Foreskin keratinocyte (primary cell): ENCODE measurements at places on chromosomes 5 and 9.
A peak's percentile ranks its signal among the peaks of the same experiment; 100 is the strongest.

GRCh38 chr9:99074902-99075245 lies 30.0 kb upstream of the TGFBR1 start:
- DNase-seq, result no peak

GRCh38 chr5:36367524-36367923 lies 65.8 kb upstream of the RANBP3L start:
- no peak for DNase-seq

DNA sequence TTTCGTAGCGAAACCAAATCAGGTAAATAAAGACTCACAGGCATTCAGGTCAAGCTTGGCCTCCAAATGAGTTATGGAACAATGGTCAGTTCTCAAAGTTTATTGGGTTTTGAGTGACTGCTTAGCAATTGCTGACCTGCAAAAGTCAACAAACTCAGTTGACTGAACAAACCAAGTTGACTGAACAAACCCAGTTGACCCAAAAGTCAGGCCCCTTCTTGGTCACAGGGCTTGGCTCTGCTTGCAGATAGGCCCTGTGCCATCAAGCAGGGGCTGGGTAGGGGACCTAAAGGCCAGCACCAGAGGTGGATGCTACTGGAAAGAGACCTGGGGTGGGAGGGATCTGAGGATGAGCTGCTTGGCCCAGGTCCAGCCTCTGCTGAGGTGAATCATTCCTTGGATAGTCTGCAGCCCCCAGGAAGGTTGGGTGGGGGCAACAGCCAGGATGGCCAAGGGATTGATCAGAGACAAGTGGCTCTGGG lies 64.6 kb downstream of the GADD45G start:
- DNase-seq, result no peak

- no peak for DNase-seq
Observed at GRCh38 chr9:72322259-72322658, 42.7 kb downstream of the ZFAND5 start.

DNA sequence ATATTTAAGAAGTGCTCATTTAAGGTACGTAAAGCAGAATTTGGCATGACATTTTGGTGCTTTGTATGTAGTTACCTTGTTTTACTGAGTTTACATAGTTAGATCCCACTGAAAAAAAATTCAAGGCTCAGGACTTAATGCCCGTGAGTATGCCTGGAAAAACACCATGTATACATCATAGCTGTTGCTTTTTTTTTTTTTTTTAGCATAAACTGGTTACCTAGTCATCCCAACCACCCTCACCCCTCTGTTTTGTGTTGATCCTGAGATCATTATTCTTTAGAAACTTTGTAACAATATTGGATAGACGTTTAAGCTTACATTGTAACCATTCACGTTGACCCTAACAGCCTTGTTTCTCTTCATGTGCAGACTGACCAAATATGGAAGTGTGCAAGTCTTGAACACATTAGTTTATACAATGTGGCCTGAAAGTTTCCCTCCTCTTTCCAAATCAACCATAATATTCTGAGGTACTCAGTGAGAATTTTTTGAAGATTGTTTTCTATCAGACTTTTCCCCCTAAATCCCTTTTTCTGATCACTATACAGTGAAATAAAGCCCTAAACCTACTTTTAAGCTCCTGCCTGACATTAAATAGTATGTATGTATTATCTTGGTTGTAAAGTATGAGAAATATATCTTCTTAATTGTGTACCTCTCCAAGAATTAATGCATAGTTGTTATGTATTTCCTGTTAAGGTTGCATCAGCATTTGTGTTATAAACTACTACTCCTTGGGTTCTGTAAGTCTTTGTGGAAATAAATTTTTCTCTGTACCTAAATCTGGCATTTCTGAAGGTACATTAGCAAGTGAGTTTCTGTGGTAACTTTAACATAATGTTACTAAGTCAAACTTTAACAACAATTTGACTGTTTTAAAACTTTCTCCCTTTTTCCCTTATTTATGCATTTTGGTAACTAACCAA lies 4.4 kb downstream of the RABGAP1 start:
- no peak for DNase-seq

DNA sequence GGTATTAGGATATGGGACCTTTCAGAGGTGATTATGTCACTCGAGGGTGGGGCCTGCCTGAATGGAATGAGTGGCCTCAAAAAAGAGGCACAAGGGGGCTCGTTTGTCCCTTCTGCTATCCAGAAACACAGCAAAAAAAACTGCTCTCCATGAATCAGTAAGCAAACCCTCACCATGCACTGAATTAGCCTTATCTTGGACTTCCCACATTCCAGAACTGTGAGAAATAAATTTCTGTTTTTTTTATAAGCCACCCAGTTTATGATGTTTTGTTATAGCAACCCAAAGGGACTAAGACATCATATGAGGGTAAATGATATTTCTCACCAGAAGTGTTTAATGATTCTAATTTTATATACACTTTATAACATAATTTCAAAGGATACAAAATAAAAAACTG lies 476.6 kb upstream of the EDIL3 start:
- DNase-seq, result no peak

- no peak for DNase-seq
Observed at GRCh38 chr5:175855041-175855720, 16.2 kb upstream of the CPLX2 start.

DNA sequence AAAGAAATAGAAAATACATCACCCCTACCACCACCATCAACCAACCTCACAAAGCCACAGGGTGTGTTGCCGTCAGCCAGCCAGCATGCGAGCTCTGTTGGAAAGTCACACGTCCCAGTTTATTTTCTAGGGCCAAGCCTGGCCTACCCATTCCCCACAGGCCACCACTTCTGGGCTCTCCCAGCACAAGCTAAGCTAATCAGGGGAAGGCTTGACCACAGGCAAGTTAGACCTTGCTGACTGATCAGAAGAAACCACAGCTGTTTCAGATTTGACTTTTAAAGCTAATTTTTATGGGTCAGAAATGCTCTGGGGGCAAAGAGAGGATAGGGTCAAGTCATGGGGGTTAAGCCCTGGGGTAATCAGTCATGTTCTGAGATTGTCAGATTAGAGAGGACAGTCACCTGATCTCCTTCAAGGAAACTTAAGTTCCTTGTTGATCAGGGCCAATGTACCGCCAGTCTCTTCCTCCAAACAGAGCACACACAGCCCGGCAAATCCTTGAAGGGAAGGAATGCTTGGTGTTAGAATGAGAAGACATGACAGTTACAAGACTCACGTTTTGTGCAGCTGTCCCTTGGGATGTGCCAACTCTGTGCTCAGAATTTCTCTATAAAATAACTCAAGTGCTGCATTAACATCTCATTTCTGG lies 7.6 kb downstream of the SHB start:
- DNase-seq, result no peak

DNA sequence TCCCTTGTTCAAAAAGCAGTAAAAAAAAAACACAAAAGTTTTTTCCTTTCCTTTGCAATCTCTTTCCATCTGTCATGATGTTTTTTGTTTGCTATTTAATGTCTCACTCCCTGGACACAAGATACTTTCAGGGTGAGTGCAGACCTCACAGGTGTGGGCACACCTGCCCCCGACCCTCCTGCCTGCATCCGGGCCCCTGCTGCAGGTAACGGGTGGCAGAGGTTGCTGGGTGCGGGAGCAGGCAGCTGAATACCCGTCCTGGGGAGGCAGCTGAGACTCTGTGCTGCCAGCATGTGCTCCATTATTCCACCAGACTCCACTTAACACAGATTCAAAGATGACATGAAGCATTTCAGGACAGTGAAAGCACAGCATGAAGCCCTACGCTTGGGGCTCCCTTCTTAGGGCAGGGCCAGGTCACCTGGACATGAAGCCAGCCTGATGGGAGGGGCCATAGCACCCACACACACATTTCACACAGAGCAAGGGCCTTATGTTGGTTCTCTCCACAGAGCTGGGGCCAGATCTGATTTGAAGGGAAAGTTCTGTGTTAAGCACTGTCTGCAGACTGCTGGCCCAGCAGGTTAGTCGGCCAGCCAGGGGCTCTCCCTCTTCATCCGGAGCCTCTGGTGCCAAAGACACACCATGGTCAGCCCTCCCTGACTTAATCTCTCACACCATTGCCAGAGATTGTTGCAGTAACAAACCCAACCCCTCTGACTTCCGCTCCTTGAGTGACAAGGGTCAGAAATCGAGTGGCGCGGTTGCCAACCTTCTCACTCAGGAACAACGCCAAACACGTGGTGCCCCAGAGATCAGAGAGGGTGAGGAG lies 13.0 kb downstream of the NEK6 start:
- no peak for DNase-seq

DNA sequence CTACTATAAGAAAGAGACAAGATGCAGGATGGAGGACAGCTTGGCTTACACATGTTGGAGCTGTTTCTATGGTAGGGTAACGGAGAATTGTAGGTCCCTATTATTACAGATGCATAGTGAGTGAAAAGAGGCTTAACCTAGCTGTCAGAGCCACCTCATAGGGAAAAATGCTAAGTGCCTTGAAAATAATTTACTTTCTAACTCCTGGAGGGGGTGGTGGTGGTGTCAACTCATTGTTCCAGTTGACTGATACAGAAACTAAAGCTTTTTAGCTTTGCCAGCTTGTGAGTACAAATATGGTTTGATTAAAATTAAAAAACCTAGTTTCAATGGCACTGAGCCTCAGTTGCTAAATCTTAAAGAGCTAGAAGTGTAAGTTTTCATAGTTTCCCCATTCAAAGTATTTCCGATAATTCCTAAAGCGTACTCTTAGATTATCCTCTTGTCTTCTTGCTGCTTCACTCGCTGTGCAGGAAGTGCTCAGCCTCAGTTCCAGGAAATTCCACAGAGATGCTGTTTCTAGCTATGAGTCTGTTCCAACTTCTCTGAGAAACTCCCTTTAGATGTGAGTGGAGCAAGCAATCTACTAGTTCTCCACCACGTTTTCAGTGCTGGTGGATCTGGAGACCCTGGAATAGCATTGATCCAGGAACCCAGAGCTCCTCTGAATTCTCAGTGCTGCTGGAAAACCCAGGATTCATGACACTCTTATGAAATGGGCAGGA lies 265.2 kb downstream of the DMAC1 start:
- DNase-seq, result no peak

- DNase-seq, result no peak
Observed at GRCh38 chr5:20605732-20606525, 617.9 kb upstream of the CDH18 start.

DNA sequence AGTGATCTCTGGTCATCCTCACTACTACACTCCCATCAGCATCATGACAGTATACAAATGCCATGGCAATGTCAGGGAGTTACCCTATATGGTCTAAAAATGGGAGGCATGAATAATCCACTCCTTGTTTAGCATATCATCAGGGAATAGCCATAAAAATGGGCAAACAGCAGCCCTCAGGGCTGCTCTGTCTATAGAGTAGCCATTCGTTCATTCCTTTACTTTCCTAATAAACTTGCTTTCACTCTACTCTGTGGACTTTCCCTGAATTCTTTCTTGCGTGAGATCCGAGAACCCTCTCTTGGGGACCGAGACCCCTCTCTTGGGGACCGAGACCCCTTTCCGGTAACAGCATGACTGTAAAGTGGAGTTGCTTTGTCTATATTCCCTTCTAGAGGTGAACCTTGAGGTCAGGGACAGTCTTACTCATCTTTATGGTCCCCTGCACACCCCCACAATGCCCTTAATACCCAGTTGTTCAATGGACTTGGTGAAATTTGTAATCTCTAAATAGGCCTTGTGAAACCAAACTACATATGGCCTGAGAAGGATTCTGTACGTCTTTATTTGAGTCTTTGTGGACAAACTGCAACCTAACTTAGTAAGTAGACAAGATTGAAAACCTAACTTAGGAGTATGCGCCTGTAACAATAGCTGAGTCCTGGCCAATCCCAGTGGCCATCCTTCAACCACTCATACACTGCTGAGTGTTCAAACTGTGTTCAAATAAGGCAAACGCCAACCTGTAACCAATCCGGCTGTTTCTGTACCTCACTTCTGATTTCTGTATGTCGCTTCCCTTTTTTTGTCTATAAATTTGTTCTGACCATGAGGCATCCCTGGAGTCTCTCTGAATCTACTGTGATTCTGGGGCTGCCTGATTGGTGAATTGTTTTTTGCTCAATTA lies 32.3 kb upstream of the UBTD2 start:
- DNase-seq, result no peak

GRCh38 chr5:102622262-102622661 lies 123.5 kb upstream of the SLCO6A1 start:
- DNase-seq, result no peak

GRCh38 chr5:180486636-180487149 lies 7.5 kb upstream of the CNOT6 start:
- DNase-seq, result peak; percentile 28

- no peak for DNase-seq
Observed at GRCh38 chr9:70398145-70398556, 16.3 kb downstream of the KLF9 start.

GRCh38 chr5:138874771-138875551 lies at the start of gene LRRTM2:
Gene LRRTM2, minus strand, starts transcription at chr5:138875335. Its CDS starts 424 bp downstream, at chr5:138874911.
- no peak for DNase-seq

GRCh38 chr5:132979367-132979940 lies 16.0 kb upstream of the AFF4 start:
- peak; percentile 60 for DNase-seq

GRCh38 chr5:138536665-138537315 lies 6.2 kb downstream of the ETF1 start:
- DNase-seq, result no peak

DNA sequence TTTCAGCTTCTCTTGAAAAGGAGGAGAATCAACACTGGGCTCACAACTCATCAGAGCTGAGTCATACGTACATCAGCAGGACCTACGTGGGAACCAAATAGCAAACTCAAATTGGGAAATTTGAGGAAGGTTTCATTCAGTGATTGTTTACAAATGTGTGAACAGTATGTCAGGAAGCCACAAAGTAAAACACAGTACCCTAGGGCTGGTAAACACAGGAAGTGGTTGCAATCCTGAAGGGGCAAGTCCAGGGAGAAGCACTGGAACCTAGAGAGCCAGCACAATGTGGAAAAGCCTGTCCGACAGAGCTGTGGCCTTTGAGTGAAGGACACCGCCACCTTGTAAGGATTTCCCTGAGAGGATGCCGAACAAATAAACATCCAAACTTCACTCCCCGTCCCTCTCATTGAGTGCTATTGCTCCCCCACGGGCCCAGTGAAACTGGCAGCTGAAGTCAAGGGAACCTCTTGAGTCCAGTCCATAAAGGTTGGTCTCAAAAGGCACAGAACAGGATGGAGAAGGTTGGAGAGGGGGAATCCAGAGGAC lies 26.7 kb upstream of the RICTOR start:
- DNase-seq, result peak; percentile 98

DNA sequence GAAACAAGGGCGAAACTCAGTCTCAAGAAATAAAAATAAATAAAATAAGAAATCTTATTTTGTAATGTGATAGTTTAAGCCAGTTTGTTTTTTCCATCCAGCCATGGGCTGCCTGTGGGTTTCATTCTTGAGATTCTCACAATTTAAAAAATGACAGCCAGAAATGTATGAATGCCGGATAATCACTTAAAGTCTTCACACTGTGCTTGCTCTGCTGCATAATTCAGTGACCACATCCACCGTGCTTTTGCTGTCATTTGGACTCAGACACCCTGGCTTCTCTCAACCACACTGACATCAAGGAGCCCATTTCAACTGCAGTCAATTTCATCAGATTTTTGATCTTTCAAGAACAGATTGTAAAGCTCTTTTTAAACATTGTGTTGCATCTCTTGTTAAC lies 61.0 kb upstream of the DAPK1 start:
- DNase-seq, result no peak

GRCh38 chr5:1547655-1548054 lies 23.9 kb upstream of the LPCAT1 start:
- DNase-seq, result no peak
